GM12891 (cell line): ENCODE measurements at places on chromosomes 12 and 14.

DNA sequence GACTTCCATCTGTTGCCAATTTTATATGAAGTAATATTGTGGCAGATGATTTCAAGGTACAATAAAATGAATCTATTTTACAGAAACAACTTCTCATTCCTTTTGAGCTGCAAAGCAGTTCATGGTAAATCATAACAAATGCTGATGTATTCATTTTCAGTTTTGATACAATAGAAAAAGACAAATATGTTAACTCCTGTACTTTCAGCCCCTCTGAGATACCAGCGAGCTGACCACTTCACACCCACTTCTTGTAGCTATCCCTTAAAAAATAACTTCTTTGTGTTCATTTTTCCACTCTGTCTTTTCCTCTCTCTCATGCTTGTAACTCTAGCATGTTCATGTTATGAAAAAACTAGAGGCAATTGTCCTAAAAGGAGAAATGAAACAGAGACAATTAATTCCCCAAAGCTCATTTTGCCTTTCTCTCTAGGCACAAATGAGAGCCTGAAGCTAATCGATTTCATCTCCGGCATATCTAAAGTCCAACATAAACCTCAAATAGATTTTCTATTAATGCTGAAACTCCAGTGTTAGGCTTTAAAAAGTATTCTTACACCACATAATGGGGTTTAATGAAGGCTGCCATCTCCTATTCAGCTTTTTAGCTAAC, 182.9 kb downstream of the C12orf42 start:
- no peak for DNase-seq

- no peak for DNase-seq
These were observed 245.3 kb downstream of the ZFP36L1 start for GRCh38 chr14:68547305-68548193.

GRCh38 chr12:90045559-90045958, 336.9 kb upstream of the ATP2B1 start:
- DNase-seq, result no peak

DNA sequence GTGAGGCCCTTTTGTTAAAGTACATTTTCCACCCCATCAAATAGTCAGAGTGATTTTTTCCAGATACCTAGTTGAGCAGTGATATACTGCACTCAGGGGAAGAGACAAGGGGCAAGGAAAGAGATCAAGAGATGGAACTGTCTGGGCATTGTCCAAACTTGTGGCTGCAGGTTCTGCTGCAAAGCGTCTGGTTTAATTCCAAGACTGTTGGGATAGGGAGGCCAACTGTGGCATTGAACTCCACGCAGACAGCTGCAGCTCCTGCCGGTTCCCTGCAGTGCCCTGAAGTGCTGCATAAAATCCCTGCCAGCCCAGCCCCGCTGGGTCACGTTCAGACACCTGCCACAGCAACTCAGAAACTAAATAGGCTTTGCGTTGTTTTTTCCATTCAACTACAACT, 30.5 kb downstream of the RPH3A start:
- no peak for DNase-seq

GRCh38 chr14:68873376-68873775, 80.5 kb upstream of the ZFP36L1 start:
- no peak for DNase-seq

DNA sequence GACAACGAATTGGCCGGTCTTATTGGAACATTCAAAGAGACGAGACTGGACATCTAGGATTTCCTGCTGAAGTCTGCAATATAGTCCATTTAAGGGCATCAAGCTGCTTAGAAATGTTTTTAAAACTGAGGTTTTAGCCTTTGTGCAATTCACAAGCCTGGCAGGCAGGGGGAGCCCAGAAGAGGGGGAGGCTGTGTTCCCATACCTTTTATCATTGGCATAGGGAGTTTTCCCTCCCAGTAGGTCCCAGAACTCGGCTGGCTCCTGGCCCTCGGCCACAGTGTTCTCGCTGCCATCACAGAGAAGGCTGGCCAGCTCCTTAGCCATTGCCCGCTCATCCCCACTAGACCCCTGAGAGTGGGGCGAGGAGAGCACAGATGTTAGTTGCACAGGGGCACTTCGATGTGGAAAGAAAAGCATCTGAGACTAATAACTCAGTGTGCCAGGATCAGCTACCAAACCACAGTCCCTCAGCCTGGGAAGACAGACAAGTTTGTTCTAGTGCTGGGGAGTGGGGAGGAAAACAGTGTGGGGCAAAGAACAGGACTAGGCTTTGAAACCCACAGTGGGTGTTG, 15.1 kb downstream of the AVIL start:
- no peak for DNase-seq

DNA sequence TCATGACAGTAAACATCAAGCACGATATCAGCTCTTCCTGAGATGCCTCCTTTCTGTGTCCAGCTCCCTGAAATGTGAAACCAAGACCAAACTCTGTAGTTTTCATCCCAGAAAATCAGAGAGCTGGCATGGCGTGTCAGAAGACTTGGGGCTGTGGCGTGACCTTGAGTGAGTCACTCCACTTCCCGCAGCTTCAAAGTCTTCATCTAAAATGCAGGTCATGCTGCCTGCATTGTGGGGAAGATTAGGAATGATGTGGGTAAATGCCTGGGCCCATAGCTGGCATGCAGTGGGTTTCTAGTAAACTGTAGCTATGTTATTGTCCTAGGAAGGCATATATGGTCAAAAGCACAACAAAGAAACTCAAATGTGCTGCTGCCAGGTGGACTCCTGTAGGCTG, 28.8 kb downstream of the OAS2 start:
- no peak for DNase-seq

GRCh38 chr14:34170882-34171281, 220.0 kb upstream of the EGLN3 start:
- no peak for DNase-seq

- no peak for DNase-seq
These were observed 6.0 kb downstream of the KCNA1 start for GRCh38 chr12:4915752-4916151.

- no peak for DNase-seq
These were observed 112.6 kb downstream of the CRADD start for GRCh38 chr12:93789767-93790166.

GRCh38 chr14:62662811-62663455, 382.3 kb downstream of the KCNH5 start:
- no peak for DNase-seq

- peak; percentile 5 for DNase-seq
These were observed 78.6 kb downstream of the SLC15A5 start for GRCh38 chr12:16198884-16199283.

GRCh38 chr12:21144309-21144708, 13.3 kb downstream of the SLCO1B1 start:
- DNase-seq, result no peak

GRCh38 chr14:68248481-68249255, 429.1 kb downstream of the RAD51B start:
- peak; percentile 12 for DNase-seq

- DNase-seq, result no peak
These were observed 29.1 kb downstream of the MTHFD1 start for GRCh38 chr14:64417055-64417770.

DNA sequence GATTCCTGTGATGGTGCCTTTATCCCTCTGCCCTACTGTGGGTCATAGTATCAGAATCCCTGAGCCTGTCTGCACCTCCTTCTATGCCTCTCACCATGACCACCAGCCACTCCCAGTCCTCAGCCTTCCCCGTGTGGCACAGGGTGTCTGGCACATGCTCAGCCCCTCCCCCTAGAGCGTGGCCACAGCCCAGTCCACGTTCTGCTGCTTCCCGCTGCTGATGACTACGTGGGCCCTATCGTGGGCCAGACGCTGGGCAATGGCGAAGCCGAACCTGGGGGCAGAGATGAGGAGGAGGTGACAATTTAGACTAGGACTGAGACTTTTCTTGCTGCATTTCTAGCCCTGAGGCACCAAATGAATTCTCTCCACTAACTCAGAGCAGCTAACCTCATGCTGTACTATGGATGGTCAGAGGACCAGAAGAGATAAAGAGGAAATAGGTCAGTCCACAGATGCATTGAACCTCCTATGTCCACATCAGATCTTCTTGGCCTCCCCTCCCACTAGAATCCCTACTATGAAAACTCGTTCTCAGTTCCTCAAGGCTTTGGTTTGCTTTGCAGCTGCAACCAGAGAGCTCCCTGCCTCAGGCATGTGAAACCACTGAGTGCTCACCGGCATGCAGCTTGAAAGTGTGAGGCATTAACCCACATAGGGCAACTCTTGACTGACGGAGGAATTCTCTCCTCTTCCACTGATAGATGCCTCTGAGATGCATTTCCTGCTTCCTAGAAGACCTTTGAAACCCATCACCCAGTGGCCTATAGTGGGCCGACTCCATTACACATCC, 126.3 kb upstream of the DHRS4 start:
- no peak for DNase-seq

GRCh38 chr12:89946518-89947135, 238.0 kb upstream of the ATP2B1 start:
- no peak for DNase-seq

DNA sequence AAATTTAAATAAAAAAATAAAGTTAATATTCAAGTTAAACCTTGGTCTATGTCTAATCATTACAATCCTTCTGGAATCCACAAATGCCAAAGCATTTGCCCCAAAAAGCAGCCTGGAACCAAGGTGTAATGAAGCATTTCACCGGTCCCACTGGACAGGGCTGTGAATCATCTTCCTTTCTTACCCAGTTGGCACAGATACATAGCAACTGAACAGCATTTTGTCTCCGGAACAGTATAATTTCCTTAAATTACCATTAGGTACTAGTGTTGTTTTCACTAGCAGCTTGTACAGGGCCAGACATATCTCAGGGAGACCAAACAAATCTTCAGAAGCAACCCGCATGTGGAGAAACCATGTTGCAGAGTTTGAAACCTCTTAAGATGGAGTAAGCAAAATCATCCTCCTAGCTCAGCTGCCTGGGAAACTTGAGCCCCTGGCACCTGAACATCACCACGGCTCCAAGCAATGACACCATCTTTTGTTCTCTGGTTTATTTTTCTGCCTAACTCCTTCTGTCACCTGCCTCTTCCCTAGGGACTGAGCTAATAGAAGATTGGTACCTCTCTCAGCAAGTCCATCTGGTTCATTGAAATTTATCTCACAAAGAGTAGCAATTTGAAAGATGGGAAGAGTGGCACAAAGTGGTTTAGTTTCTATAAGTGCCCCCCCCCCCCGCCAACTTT, 17.9 kb upstream of the MDM1 start:
- DNase-seq, result no peak

DNA sequence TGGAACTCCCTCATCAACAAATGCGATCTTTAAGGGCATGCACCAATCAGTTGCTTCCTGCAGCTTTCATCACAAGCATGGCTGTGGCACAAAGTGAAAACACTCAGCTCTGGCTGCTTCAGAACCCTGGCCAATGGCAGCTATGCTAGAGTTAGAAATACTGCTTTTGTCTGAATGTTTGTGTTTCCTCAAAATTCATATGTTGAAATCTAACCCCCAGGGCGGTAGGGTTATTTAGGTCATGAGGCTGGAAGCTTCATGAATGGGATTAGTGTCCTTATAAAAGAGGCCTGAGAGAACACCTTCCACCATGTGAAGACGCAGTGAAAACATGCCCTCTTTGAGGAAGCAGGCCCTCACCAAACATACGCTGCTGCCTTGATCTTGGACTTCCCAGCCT, 453.9 kb downstream of the SNAPC1 start:
- DNase-seq, result no peak

GRCh38 chr12:101878243-101878821, 952 bp downstream of the DRAM1 start:
- no peak for DNase-seq

DNA sequence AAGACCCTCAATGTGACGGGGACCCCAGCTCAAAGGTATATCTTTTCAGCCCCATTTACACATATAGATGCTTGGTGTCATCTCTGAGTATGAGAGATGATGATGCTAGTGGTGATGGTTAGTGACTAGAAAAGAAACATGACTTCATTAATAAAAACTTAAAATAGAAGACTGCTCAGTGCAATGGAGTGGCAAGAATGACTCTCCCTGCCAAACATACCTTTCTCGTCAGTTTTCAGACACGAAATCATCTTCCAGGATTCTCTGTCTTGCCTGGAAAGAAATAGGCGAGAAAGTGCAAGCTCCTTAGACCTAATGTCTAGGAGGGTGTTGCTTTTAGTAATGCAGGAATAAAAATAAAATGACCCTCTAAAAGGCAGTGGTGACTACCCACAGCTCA, 71.7 kb downstream of the TPH2 start:
- DNase-seq, result no peak

DNA sequence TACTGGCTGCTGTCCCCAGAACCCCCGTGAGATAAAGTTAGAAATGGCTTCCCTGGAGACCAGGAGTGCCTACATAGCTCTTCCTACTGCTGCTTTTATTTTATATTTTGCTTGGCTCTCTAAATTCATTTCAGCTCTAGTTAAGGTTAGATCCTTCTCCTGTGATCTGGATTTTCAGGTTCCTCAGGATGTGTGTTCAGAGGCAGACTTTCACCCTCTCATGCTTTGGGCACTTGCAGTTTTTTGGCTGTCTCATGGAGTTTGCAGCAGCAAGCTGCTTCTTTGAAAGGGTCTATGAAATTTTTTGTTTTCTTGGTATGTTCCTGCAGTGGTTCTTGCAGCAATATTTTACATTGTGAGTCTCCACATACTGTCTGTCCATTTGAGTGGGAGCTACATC, 93.3 kb downstream of the ATP23 start:
- no peak for DNase-seq

DNA sequence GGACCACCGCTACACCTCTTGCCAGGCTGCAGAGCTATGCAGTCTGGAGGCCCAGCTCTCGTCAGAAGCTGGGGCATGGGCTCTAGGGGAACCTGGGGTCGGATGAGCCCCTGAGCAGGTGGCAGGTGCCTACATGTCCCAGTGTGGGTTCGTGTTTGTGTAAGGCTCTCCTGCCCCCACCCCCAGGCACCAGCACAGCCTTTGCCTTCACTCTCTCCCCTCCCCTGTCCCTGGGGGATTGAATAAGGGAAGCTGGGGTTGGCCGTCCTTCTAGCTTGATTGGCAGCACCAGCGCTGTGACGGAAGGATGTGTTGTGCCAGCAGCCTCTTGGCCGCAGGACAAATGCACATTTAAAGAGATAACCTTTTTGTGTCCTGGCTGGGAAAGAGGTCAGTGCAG, 34.8 kb upstream of the TSPAN9 start:
- DNase-seq, result no peak

- no peak for DNase-seq
These were observed 145.2 kb upstream of the BTG1 start for GRCh38 chr12:92290886-92291285.

DNA sequence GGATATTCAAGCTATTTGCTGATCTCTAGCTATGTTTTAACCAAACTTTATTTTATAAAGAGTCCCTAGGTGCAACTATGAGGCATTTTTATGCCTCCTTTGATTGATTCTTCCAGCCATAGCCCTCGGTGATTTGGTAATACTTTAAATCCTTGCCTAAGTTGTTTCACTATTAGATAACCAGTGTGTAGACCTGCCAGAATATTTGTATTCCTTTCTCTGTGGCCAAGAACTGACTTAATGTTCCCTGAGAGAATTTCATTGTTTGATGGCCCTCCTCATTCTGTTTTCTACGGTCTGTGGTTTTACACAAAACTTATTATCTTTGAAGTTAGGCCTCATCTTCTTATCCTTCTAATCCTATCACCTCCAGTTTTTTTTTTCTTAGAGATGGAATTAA, 109.7 kb upstream of the MDGA2 start:
- DNase-seq, result no peak

GRCh38 chr14:93669632-93670031, 118.7 kb downstream of the PRIMA1 start:
- DNase-seq, result no peak

GRCh38 chr12:39012870-39013269, 107.5 kb upstream of the CPNE8 start:
- no peak for DNase-seq

GRCh38 chr12:124623344-124624035, 56.1 kb upstream of the NCOR2 start:
- DNase-seq, result no peak
